ENCODE measurements at places on chromosomes 2 and 18.
A peak's percentile ranks its signal among the peaks of the same experiment; 100 is the strongest.

DNA sequence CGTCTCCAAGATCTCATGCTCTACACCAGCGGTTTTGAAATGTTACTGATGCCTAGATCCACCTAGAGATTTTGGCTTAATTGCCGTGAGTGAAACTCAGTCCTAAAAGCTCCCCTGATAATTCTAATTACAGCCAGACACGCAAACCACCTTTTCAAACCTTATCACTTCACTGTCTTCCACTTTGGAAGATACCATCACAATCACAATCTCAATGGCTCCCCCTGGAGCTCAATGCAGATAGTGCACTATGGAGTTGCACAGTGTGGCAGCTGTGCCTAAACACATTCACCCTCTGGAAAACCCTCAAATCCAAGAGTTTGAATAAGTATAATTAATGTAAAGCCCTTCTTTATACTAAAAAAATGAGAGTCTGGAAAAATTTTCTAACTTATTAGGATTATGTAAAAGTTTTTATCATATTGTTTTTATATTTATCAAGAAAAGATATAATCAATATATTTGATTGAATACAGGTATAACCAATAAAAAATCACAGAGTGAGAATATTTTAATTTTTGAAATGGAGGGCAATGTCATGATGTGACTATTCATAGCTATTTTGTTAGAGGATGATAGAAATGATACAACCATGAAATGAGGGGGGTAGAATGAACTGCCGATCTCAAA lies 102.9 kb upstream of the SLC8A1 start:
- DNase-seq = peak; percentile 79

- DNase-seq = peak; percentile 74
These were observed 36.2 kb downstream of the CCBE1 start for GRCh38 chr18:59660786-59661743.

- DNase-seq = no peak
These were observed 14.4 kb downstream of the MAP4K3 start for GRCh38 chr2:39422700-39423099.

GRCh38 chr2:77652499-77652898 lies 130.3 kb upstream of the LRRTM4 start:
- DNase-seq = no peak

GRCh38 chr2:95272781-95273180 lies 1.5 kb upstream of the PROM2 start:
- DNase-seq = no peak

- no peak for DNase-seq
These were observed 227.5 kb downstream of the TTC32 start for GRCh38 chr2:19674051-19675002.

DNA sequence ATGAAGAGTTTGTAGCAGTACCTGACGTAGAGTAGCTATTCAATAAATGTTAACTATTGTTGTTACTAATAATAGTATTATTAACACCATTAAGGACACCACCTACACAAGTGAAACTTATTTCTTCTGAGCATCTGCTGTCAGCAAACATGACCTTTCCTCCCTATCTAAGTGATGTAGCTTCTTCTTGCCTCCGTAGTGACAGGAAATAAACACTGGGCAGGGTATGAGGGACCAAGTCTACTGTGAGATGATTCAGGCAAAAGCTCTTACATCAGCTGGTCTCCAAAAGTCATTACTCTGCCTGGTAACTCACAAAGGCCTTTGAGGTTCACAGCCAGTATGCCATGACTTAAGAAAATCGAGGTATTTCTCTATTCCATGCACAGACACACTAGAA lies 750.5 kb downstream of the CPS1 start:
- no peak for DNase-seq

Measured in MCF 10A (cell line).